ENCODE measurements at places on chromosomes 6 and 20.

- no peak for DNase-seq
Measured at GRCh38 chr6:85372188-85372914, 77.5 kb upstream of the NT5E start.

DNA sequence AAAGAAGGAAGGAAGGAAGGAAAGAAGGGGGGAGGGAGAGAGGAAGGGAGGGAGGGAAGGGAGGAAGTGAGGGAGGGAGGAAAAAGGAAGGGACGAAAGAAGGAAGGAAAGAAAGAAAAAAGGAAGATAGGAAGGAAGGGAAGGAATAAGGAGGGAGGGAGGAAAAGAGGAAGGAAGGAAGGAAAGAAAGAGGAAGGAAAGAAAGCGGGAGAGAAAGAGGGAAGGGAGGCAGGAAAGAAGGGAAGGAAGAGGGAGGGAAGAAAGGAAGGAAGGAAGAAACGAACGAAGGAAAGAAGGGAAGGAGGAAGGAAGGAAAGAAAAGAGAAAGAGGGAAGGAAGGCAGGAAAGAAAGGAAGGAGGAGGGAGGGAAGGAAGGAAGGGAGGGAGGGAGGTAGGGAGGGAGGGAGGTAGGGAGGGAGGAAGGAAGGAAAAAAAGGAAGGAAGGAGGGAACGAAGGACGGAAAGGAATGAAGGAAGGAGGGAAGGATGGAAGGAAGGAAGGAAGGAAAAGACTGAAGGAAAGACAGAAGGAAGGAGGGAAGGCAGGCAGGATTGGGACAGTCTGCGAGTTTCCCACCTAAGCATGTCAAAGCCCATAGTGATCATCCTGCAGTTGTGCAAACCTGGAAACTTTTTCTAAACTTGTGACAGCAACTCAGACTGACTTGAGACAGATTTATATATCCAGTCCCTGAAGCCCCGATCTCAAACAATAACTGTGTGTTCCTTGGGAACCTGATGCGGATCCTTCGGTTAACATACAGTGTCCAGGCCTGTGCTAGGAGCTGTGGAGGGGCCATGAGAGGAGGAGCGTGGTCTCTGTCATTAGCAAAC, 59.8 kb upstream of the IYD start:
- no peak for DNase-seq

- DNase-seq = no peak
Measured at GRCh38 chr6:136710877-136711552, 81.3 kb downstream of the MAP3K5 start.

GRCh38 chr6:105402090-105402938, 568 bp downstream of the PREP start:
- no peak for DNase-seq

GRCh38 chr20:12698817-12699216, 310.0 kb upstream of the SPTLC3 start:
- DNase-seq = no peak

- DNase-seq = no peak
Measured at GRCh38 chr6:121688974-121689373, 253.5 kb downstream of the GJA1 start.

- no peak for DNase-seq
Measured at GRCh38 chr20:12166053-12166717, 248.5 kb downstream of the BTBD3 start.

DNA sequence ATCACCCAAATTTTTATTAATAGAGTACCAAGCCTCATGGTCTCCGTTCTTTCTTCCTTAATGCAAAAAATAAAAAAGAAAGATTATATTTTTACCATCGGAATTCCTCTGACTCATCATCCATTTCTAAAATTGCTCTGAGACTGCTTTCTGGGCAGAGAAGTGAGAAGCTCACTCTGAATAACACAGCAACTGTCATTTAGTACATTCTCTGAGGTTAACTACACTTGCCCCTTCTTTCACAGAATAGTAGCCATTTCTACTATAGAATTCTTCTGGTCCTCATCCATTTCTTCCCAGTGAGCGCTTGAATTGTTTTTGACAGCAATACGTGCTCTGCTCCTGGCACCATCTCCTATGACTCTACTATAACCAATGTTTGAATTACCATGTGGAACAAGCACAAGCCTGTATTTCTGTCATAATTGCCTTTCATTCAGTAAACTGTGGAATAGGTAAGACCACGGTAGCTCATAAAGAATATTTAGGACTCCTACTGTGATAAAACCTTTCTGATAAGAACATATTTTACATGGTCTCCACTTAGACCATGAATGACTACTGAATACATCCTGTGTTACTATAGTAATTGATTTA, 435.5 kb upstream of the NRSN1 start:
- DNase-seq = no peak

DNA sequence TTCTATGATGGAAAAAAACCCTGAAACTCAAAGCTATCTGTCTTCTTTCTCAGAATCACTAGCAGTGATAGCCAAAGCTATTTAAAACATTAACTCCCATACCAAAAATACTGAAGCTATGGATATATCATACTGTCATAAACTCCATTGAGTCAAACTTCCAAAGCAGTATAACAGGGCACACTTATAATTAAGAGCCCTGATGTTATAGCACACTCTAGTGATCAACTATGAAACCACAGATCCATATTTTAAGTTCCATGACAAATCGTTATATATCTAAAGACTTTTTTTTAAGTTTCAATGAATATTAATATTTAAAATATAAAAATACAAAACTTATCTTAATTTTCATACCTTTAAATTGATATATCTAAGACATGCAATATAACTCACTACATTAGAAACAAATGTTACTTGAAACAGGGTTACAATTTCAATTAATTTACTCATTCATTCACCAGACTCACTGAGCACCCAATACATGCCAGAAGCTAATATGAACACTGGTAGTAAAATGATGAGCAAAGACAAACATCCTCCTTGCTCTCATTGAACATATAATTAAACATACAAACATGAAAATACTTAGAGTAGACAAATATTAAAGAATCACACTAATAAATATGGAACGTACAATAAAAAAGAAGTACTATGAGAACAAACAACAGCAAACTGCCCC, 69.3 kb downstream of the IBTK start:
- DNase-seq = no peak

DNA sequence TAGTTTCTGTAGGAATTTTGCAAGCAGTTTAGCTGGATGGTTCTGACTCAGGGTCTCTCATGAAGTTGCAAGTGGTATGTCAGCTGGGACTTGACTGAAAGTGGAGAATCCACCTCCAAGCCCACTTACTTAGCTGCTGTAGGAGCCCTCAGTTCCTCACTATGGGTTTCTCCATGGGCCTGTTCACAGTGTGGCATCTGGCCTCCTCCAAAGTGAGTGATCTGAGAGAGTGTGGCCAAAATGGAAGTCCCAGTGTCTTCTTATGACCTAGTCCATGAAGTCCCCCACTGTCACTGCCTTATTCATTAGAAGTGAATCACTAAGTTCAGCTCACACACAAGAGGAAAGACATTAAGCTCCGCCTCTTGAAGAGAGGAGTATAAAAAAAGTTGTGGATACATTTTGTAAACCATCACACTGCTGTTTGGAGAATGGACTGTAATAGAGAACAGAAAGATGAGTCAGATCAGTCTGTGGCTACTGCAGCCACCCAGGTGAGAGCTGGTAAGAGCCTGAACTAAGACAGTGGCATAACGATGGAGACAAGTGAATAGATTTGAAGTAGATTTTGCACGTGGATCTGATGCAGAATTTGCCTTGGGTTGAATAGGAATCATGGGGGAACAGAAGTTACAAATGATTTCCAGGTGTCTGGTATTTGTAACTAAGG, 4.9 kb upstream of the NELFCD start:
- DNase-seq = no peak

Measured in activated CD4-positive, CD25-positive, alpha-beta regulatory T cell (primary cell).